Neural crest cell (in vitro differentiated cells): ENCODE measurements at places on chromosomes 6 and 20.

DNA sequence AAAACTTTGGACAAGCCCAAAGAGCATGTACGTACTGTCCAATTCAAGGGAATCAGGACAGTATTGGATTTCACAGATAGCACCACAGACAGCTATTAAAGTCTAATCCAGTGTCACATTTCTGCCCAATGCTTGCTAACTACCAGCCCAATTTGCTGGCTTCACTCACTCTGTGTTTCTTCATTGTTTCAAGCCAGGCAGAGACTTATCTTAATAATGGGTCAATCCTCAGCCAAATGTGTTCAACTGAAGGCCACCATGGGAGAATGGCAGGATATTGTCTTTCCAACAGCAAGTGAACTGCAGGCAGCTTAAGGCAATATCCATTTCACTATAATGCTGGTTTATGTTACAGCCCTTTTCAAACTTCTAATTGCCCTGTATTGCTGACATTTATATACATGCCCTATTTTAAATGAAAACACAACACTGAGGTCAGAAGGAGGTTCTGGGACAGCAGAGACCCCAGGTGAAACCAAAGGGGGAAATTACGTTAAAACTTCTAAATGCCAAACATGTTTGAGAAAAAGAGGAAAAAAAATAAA, 142.1 kb upstream of the RSPO3 start:
- DNase-seq, result no peak

- DNase-seq, result no peak
These were observed 248.1 kb upstream of the FOXQ1 start for GRCh38 chr6:1063671-1064355.

- DNase-seq, result peak; percentile 35
These were observed 3.9 kb downstream of the PLCG1 start for GRCh38 chr20:41141153-41141815.

- peak; percentile 40 for DNase-seq
These were observed 784 bp downstream of the FKBP5 start for GRCh38 chr6:35687658-35688604.

DNA sequence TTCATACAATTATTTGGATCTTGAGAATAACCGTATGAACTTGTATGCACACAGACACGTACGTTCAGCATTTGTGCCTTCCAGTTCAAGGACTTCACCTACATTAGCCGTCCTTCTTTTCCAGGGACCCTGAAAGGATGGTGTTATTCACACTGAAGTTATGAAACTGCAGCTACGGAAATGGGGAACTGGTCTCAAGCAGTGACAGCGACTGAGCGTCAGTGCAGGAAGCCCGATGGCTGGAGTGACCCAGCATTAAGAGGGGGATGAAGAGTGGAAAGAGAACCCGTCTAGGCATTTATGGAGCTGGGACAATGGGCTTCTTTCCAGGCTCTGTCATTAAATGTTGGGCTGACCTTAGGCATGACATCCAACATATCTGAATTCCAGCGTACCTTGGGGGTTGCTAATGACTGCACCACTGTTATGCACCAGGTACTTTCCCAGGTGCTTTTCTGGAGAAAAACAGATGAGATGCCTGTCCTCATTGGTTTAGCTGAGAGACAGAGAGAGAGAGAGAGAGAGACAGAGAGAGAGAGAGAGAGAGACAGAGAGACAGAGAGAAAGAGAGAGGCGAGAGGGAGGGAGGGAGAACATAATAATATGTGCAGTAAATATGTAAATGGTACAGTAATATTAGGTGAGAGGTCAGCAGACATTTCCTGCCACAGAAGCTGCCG, 204.7 kb upstream of the EXOC2 start:
- DNase-seq, result no peak

DNA sequence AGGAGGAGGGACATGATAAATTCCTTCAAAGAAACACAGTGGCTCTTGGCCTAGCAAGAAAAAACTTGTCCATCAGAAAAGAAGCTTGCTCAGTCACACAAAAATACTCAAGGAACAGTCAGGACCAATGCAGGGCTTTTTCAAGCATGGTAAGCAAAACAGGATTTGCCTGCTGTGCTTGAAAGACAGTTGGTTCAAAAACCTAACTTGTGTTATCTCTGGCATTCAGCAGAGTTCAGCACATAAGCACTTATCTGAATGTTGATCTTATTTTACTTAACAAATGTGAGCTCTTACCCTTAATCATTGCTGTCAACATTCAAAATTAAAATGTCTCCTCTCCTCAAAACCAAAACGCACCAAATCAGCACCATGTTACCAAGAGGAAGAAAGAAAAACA, 38.3 kb downstream of the ATG5 start:
- DNase-seq, result no peak

- DNase-seq, result no peak
These were observed 501.1 kb downstream of the PTPRT start for GRCh38 chr20:42688576-42688975.

- no peak for DNase-seq
These were observed 28.4 kb upstream of the SLC35A1 start for GRCh38 chr6:87444362-87444761.

DNA sequence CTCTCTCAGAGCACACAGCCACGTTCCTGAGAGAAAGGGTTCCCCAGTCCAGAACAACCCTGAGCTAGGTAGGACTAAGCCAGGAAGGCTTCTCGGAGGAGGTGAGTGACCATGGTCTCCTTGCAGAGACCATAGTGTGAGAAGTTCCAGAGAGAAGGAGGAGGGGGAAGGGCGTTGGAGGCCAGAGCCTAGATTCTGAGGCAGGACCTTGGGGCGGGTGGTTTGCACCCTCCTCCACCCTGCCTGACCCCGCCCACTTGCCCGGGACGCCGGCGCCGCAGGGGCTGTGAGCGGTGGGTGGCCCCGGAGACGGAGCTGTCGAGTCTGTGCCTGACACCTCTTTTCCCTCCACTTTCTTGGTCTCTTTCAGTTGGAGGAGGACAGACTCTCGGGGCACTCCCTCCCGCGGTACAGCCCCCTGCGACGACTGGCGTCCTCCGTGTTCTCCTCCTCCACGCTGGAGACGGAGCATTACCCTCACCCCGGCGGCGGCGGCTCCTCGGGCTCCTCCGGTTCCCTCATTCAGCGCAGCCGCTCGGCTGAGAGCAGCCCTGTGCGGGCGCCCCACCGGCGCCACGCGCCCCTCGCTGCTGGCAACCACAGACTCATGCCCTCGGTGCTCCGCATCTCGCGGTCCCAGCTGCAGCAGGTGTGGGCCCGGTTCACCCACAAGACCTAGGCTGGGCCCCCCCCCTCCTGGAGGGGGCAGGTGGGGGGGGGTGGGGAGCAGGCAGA, 26.2 kb downstream of the TTBK1 start:
- DNase-seq, result no peak

DNA sequence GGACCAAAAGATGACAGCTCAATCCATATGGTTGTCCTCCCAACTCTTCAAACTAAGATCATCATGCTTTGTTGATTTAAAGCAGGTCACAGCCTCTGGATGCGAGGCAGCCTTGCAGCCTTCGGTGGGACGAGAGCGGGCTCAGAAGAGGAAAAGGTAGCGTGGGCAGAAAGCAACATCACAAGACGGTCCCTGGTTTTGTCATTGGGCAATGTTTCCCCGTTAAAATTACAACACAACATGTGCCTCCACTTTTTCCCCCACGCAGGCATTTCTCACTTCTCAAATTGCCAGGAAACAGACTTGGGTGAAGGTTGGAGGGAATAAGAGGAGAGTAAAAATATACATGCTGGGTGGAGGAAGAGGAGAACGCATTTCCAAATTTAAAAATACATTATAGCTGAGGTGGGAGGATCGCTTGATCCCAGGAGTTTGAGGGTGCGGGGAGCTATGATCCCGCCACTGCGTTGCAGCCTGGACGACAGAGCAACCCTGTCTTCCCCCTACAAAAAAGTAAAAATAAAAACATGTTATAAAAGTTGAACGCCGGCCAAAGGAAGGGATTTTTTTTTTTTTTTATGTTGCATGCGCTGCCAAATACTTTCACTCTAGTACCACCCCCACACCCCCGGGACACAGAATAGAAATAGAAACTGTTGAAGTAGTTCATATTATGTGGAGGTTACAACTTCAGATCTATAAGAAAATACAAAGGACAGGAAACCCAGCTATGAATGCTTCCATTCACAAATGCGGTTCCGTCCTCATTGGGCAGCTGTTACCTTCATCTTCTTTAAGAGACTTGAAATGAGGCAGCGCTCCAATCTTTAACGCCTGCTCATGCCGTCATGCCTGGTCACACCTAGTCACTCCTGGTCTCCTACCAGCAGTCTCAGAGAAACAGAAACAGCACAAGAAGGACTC, 13.9 kb upstream of the NAA20 start:
- DNase-seq, result no peak

DNA sequence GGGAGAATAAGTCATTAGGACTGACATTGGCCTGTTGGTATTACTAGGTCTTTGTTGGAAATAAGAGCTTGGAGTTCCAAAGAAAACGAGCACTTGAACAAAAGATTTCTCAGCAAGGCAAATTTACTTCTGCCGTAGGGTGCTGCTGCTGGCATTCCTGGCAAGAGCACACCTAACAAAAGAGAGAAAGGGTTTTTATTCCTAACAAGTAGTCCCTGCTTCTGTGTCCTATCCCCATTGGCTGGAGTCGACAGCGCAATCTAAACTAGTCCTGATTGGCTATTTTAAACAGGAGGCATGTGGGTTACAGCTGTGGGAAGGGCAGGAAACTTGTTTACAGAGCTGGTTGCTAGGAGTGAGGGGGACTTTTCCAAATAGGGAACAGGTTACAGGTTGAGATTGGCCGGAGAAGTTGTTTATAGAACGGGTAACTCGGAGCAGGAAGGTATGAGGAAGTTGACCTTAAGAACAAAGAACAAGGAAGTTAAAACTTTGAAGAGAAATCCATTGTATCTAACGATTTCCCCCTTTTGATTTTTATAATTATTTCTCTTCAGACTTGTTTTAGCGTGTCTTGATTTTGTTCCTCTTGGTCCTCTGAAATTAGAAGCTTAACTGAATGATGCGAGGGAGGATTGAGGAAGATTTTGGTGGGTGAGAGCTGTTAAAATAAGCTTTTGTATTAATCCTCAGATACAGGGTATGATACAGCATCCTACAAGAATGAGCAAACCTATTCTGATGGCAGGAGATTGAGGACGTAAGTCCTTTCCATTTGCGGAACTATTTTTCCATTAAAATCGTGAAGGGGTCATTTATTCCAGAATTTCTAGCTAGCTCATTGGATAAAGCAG, 3.4 kb upstream of the ZNFX1 start:
- no peak for DNase-seq

- DNase-seq, result no peak
These were observed 227.4 kb downstream of the TMEM200A start for GRCh38 chr6:130593200-130593599.

GRCh38 chr6:33772902-33773472, 15.9 kb downstream of the LEMD2 start:
- DNase-seq, result no peak

- no peak for DNase-seq
These were observed 5.5 kb downstream of the SLC35B3 start for GRCh38 chr6:8429821-8430220.

GRCh38 chr20:1001911-1002681, at the start of gene RSPO4:
Gene RSPO4, minus strand, starts transcription at chr20:1002311. Its CDS starts 147 bp downstream, at chr20:1002164.
- DNase-seq, result no peak

DNA sequence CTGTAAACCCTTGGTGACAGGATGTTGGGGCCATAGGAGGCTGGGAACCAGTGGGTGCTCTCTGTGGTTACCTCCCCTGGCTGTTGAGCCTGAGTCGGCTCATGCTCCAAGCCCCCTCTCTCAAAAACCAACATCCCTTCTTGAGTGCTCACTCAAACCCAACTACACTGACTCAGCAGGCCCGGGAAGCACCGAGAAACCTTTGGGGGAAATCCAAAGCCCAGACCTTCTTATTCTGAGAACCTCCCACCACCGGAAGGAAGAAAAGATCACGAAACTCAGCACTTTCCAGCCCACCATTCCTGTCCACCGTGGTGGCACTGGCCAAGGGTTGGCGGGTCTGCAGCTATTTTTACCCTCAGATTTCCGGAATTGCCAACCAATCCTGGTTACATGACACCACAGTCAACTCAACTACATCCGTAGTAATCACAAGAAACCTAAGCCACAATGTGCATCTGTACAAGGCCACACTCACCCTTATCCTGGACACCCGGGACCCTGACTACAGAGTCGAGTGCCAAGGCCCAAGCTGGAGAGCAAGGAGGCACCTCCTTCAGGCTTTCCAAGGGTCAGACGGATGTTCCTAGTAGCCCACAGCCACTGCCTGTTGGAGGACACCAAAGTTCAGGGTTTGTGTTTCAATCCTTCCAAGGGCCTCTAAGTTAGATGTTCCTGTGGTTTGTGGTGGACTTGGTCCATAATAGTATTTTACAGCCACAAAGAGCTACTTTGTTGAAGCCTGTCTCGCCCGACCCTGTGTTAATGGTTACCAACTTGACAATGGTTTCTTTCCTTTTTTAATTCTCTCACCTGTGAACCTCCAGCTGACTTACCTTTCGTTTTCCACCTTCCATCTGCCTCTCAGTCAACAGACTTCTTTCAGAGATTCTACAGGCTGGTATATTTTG, 317.0 kb downstream of the CDC5L start:
- no peak for DNase-seq

GRCh38 chr6:98044791-98045470, 761.9 kb upstream of the MMS22L start:
- no peak for DNase-seq

DNA sequence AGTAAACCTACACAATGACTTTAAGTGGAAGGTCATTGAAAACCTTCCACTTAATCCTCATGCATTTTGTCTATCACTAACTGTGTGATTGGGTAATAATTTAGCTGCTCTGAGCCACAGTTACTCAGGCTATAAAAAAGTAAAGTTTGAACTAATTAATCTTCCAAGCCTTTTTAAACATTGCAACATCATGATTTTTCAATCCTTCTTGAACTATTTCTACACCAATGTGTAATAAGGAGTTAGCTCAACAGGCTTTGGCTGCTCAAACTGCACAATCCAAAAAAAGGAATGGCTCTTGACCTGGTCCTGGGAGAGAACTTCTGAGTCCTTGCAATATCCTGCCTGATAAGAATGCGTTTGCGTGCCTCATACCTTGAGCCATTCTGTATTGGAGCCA, 34.8 kb upstream of the FILIP1 start:
- DNase-seq, result no peak

DNA sequence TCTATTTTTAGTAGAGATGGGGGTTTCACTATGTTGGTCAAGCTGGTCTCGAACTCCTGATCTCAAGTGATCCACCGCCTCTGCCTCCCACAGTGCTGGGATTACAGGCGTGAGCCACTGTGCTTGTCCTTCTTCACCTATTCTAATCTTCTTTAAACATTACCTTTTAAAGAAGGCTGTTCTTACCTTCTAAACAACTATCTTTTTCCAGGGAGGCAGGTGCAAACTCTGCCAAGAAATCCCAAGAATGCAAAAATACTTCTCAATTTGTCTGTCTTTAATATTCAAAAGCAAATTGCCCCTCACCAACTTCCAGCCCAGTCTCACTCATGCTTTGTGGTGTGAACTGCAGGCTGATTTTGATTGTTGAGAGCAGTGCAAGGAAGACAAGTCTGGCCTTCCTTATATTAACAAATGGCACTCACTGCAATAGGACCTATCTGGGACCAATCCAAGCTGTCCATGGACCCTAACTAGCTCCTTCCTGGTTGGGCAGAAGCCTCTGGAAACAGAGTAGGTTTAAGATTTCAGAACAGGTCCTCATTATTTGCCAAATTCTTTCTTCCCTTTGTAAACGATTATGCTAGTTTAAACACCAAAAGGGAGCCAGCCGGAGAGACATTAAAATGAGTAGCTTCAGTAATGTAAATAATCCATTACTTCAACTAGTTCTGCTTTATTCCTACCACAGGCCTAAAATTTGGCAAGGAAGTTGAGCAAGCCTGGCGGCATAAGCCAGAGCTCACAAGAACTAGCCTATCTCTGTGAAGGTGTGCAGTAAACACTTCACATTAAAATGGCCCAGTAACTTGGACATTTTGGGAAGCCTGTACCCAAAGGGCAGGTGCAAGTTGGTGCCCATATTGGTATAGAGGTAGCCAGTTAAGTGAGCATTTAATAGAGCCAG, 1.6 kb downstream of the SCAND1 start:
- DNase-seq, result no peak
